ENCODE measurements at places on chromosomes 2 and 18.
A peak's percentile ranks its signal among the peaks of the same experiment; 100 is the strongest.

DNA sequence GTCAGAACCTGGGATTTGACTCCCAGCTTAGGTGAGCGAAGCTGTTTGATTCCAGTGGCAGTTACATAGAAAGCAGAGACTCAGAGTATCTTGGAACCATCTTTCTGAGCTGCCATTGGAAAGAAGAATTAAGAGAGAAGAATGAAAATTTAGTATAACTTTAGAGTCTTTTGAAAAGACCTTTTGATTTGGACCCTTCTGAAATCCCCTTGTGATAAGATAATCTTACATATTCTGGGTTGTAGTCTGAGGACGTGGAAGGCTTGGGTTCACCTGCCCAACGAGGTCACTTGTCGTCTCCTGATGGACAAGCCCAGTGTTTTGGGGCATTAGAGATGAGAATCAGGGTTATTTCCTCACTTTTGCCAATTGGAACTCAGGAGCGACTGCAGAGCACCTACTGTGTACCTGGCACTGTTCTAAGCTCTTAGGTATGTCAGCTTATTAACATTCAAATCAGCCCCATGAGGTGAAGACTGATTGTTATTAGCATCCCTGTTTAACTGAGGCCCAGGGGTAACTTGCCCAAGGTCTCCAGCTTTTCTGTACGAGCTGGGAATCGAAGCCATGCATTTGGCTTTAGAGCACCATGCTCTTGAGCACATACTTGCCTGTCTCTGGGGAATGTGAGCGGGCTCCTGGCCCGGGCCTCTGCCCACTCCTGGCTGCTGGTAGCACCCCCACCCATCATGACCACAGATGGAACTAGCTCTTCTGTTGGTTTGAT lies 2.9 kb downstream of the HK2 start:
- no peak overlapping the region for H3K27ac ChIP-seq
- DNase-seq: no peak
- peaks cover 62% of the 10 kb centered on the region for H3K4me1 ChIP-seq
- peak overlapping the region; percentile 87 for H3K4me3 ChIP-seq

DNA sequence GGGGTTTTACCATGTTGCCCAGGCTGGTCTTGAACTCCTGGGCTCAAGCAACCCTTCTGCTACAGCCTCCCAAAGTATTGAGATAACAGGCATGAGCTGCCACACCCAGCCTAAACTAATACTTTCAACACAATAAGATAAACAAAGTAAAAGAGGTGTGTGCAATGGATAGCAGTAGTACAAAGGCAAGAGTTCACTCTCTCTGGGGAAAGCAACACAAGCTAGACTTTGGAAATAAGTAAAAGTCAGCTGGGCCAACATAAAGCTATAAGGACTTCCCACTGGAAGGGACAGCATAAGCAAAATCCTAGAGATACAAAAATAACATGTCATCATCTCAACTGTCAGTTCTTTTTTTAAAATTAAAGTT lies 5.2 kb upstream of the NOSTRIN start:
- no peaks in the 10 kb centered on the region for H3K36me3 ChIP-seq
- no peaks in the 10 kb centered on the region for H3K4me1 ChIP-seq
- H3K27ac ChIP-seq: no peak overlapping the region
- DNase-seq: no peak
- H3K27me3 ChIP-seq: no peaks in the 10 kb centered on the region

- peaks cover 19% of the 10 kb centered on the region for H3K4me1 ChIP-seq
- DNase-seq: peak; percentile 42
- no peak overlapping the region for H3K4me3 ChIP-seq
Observed at GRCh38 chr2:24613154-24613814, 122.2 kb downstream of the NCOA1 start.

DNA sequence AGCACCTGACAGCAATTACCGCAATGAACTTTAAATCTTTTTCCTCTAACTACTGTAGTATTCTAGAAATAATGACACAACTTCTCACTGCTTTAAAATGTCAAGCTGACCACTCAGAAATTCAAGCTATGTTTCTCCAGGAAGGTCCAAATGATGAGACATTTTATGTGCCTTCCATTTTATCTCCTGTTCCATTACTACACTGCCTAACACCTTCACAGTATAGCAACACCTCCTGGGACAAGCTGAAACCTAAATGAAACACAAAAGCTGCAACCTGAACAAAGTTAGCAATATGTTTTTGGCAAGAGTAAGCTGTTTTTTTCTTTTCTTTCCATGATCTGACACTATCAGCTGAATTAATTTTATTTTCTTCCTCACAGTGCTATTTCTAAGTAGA lies 81.9 kb downstream of the IKZF2 start:
- H3K4me3 ChIP-seq: no peak overlapping the region
- peaks cover 3% of the 10 kb centered on the region for H3K4me1 ChIP-seq
- no peak overlapping the region for H3K27ac ChIP-seq
- H3K27me3 ChIP-seq: peaks cover 5% of the 10 kb centered on the region

DNA sequence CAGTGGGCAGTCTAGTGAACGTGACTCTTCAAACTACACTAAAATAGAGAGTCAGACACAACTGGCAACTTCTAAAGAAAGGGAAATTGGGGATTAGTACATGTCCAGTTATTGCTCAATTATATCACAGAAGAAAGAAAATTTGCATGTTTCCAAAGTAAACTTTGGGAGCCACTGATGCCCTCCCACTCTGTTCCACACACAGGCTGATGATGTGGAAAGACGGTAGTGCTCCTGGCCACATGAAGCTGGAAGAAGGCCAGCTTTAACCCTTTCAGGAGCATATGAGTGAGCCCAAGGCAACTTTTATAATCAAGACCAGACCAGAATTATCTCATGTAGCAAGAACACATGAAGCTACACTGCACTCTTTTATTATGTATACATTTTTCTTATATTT lies 141.0 kb downstream of the NR4A2 start:
- no peaks in the 10 kb centered on the region for H3K4me1 ChIP-seq
- H3K27me3 ChIP-seq: no peaks in the 10 kb centered on the region
- H3K27ac ChIP-seq: no peak overlapping the region
- H3K36me3 ChIP-seq: no peaks in the 10 kb centered on the region
- DNase-seq: no peak

GRCh38 chr2:60518567-60518966 lies 34.9 kb downstream of the BCL11A start:
- H3K4me3 ChIP-seq: no peak overlapping the region
- H3K27ac ChIP-seq: no peak overlapping the region
- H3K4me1 ChIP-seq: no peaks in the 10 kb centered on the region
- no peaks in the 10 kb centered on the region for H3K36me3 ChIP-seq
- no peak for DNase-seq

- H3K27me3 ChIP-seq: no peaks in the 10 kb centered on the region
- H3K36me3 ChIP-seq: no peaks in the 10 kb centered on the region
- peak within 1 kb of the TSS; percentile 59 for H3K4me3 ChIP-seq
- H3K27ac ChIP-seq: peak within 1 kb of the TSS; percentile 73
- no peak for DNase-seq
- H3K4me1 ChIP-seq: peaks cover 5% of the 10 kb centered on the region
Observed at GRCh38 chr2:32264422-32265105, at the start of gene NLRC4. Gene NLRC4 (minus strand): TSS chr2:32264886. CDS start chr2:32256775, 8,111 bp downstream.

GRCh38 chr2:220134756-220135534 lies 507.5 kb downstream of the SLC4A3 start:
- no peak overlapping the region for H3K4me3 ChIP-seq
- no peaks in the 10 kb centered on the region for H3K4me1 ChIP-seq
- no peaks in the 10 kb centered on the region for H3K36me3 ChIP-seq
- no peaks in the 10 kb centered on the region for H3K27me3 ChIP-seq
- DNase-seq: no peak

DNA sequence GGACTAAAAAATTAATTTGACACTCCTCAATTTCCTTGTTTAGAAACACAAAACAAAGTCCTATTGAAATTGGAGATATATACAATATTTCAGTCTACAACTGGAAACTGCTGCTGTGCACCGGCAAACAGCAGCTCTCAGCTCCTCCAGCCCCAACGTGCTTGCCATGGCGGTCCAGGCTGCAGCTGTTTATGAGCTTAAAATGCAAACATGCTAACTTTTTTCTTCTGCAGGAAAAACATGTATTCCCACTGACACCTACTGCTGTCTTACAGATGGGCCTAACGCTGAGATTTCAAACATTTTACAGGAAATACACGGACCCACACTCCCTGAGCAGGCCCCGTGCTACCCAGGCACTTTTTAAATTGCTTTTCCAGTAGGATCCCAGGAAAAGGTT lies 195.5 kb downstream of the BCL11A start:
- peaks cover 2% of the 10 kb centered on the region for H3K4me1 ChIP-seq
- DNase-seq: no peak
- no peak overlapping the region for H3K27ac ChIP-seq
- H3K36me3 ChIP-seq: no peaks in the 10 kb centered on the region
- no peak overlapping the region for H3K4me3 ChIP-seq
- H3K27me3 ChIP-seq: peaks cover 3% of the 10 kb centered on the region

- H3K4me1 ChIP-seq: no peaks in the 10 kb centered on the region
- H3K27ac ChIP-seq: no peak overlapping the region
- H3K4me3 ChIP-seq: no peak overlapping the region
- no peaks in the 10 kb centered on the region for H3K36me3 ChIP-seq
- peaks cover 6% of the 10 kb centered on the region for H3K27me3 ChIP-seq
Observed at GRCh38 chr18:55346961-55347740, 240.8 kb downstream of the TCF4 start.

GRCh38 chr2:23624378-23624777 lies 239.4 kb downstream of the KLHL29 start:
- H3K4me1 ChIP-seq: no peaks in the 10 kb centered on the region
- no peak overlapping the region for H3K27ac ChIP-seq
- no peak overlapping the region for H3K4me3 ChIP-seq
- DNase-seq: peak; percentile 41

DNA sequence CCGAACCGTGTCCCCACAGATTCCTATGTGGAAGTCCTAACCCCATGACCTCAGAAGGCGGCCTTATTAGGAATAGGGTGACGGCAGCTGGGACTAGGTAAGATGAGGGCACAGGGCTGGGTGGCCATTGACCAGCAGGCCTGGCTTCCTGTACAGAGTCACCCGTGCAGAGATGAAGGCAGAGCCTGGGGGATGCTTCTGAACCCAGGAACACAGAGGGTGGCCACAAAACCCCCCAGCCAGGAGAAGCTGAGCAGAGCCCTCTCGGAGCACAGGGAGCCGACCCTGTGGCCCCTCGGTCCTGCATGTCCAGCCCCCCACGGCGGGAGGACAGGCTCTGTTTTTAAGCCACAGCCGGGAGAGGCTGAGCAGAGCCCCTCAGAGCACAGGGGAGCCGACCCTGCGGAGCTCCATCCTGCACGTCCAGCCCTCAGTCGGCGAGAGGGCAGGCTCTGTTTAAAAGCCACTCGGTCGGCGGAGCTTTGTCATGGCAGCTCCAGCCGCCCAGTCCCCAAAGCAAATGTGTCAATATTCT lies 2.7 kb downstream of the PDCD1 start:
- peaks cover 23% of the 10 kb centered on the region for H3K4me1 ChIP-seq
- H3K27ac ChIP-seq: peak overlapping the region; percentile 11
- no peak for DNase-seq
- H3K27me3 ChIP-seq: no peaks in the 10 kb centered on the region
- H3K36me3 ChIP-seq: peaks cover 26% of the 10 kb centered on the region

Data from activated CD4-positive, alpha-beta memory T cell treated with anti-CD3 and anti-CD28 coated beads for 36 hours (primary cell).